GM12891 (cell line): ENCODE measurements at places on chromosomes 12 and 14.

DNA sequence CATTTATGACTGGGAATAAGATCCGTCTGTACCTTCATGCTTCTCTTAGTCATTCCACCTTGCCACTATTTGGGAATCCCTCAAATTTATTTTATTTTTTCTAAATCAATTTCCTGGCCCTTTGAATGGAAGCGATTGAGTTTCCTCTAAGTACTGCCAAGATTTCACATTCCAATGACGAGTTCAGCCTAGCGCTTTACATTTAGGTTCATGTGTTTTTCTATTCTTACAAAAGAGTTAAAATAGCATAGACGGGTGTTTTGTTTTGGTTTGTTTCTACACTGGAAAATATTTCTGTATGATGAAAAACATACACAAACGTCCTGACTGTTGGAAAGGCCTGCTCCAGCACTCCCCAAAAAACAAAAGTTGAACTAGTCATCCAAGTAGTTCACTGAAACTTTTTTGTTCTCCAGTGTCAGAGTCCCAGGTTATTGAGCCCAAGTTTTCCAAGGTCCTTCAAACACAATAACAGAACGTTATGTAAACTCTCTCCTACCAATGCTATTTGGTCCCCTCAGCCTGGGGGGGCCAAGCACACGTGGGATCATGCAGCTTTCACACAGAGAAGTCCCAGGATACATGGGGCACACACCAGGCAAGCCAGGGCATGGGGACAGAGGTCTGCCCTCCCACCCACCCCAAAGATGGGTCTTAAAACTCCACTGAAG, 74.8 kb upstream of the FOXN3 start:
- no peak for DNase-seq

GRCh38 chr12:7832059-7832696, 40.5 kb downstream of the SLC2A14 start:
- peak; percentile 24 for DNase-seq

DNA sequence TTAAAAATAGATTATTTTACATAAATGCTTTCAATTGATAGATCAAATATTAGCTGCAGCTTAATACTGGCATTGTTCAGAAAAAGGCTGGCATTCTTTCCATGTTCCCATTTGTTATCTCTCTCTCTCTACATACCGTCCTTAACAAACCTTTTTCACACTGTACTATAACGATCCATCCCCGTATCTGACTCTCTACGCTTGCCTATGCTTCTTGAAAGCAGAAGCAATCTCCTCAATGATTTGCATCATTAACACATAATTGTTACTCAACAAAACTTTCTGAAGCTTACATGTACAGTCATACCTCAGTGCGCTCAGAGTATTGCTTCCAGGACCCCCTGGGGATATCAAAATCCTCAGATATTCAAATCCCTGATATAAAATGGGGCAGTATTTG, 89.7 kb downstream of the TMTC1 start:
- DNase-seq, result no peak

DNA sequence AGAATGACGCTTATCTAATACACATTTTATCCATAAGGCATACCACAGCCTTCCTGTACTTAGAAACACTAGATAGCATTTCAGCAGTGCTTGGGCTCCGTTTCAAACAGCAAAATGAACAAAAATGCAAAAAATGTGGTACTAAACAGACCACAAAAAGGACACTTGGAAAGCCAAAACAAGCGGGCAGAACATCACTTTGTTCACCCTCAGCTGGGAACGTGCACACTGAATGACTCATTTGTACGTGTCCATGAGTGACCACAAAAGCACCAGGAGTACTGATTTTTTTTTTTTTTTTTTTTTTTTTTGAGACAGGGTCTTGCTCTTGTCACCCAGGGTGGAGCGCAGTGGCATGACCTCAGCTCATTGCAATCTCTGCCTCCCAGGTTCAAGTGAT, 8.9 kb upstream of the FOXN3 start:
- no peak for DNase-seq

GRCh38 chr12:95700316-95700785, 90.2 kb downstream of the NTN4 start:
- peak; percentile 23 for DNase-seq

DNA sequence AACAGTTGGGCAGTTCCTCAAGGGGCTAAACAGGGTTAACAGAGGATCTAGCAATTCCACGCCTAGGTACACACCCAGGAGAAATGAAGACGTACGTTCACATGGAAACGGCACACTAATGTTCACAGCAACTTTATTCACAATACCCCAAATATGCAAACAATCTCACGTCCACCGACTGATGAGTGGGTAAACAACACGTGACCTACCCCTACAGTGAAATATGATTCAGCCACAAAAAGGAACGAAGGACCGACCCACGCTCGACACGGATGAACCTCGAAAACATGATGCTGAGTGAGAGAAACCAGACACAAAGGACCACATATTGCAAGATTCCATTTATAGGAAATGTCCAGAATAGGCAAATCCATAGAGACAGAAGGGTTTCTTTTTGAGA, 112.7 kb downstream of the NCOR2 start:
- no peak for DNase-seq

DNA sequence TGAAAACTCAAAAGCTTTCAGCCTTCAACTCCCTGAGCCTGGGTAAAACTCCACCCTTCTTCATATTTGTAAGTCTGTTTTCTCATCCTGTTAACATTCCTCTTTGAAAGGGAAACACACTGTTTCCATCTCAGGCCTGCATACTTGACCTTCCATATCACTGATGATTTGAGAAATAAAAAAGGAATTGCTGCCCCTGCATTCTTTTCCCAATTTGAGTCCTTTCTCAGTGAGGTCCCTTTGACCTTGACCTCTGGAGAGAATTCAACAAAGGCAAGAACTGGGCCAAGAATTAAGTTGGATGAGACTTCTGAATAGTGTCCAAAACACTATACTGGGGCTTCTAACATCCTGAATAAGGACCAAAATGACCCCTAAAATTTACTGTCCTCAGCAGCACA, 108.0 kb downstream of the AEBP2 start:
- no peak for DNase-seq

DNA sequence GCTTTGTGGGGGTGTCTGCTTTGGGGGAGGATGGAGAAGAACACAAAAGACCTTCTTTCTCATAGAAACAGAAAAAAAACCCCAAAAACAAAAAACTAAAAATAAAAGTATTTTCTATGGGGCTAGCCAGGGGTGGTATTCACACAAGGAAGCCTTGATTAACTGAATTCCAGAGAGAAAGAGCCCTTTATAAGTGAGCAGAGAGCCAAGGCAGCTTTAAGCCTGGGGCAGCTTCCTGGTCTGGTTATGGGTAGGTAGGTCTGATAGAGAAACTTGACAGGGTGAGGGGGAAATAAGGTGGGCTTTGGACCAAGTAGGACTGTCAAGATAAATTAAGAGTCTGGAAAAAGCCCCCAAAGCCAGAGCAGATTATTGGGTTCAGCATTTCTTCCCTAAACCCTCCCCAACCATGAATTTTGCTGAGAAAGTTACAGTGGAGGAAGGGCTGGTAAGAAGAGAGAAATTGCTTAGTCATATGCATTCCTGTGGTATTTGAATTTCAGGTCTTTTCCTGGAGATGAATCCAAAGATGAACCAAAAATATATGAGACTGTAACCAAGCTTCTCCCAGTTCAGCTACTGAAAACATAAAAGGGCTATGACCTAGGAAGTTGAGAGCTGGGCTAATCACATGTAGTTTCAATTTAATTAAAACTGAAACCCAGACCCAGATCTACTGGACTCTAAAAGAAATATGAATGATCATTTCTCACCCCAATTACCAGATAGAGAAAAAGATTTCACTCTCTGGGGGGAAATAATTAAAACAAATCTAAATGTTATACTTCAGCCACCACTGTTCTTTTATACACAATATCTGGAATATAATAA, 144.8 kb downstream of the TBC1D30 start:
- DNase-seq, result no peak

DNA sequence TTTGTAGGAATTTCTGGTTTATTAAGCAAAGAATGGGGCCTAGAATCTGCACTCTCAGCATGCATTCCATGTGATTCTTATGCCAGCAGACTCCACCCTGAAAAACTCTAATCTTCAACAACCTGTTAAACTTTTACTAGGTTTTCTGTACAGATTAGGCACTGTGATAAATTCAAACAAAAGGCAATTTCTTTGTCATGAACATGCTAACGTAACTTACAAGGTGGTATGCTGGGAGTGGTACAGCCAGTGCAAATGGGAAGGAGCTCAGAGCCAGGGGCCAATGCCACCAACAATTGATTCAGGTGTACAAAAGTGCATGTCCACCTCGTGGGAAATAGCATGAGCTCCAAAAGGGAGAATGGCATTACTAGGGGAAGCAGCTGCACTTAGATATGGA, 83.0 kb downstream of the PPFIBP1 start:
- DNase-seq, result no peak

- DNase-seq, result peak; percentile 12
Measured at GRCh38 chr14:38867561-38868150, 235.4 kb downstream of the SEC23A start.

GRCh38 chr12:67355428-67356379, 86.5 kb downstream of the CAND1 start:
- no peak for DNase-seq

DNA sequence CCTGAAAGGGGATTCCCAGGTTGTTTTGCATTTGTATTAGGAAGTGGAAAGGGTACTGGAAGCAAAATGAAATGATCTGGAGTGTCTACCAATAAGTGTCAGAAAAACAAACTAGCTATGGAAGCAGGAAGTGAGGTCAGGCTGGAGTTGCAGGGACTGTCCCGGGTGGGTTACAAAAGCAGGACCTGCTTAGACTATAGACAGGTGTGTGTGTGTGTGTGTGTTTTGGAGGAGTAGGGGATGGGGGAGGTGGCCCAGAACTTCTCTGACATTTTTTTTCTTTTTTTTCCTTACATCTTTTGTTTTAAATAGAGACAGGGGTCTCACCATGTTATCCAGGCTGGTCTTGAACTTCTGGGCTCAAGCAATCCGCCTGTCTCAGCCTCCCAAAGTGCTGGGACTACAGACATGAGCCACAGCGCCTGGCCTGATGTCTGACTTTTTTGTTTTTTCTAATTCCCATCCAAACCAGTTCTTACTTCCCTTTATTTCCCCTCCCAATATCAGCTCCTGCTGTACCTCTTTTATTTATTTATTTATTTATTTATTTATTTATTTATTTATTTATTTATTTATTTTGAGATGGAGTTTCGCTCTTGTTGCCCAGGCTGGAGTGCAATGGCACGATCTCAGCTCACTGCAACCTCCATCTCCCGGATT, 512 bp upstream of the RND1 start:
- DNase-seq, result no peak

DNA sequence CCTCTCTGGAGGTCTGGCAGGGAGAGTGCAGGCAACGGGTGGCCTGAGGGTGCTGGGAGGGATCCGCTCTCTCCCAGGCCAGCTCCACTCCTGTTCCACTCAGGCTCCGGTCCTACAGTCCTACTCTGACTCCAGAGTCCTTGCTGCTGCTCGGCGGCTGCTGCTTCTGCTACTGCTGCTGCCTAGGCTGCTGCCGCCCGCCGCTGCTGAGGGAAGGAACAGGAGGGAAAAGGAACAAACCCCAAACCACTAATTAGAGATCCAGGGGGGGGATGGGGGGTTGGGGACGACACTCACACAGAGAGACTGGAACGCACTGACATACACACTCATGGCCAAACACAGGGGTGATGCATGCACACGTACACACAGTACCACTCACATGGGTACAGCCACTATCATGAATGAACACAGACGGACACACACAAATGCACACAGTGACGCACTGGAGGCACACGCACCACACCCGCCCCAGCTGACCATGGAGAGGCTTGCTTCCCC, at the start of gene SP7:
TSS of gene SP7 (minus strand) at position 174 of the 501 bp plus-strand sequence. CDS start 708 bp downstream, outside the sequence.
- DNase-seq, result no peak

- DNase-seq, result no peak
Measured at GRCh38 chr12:94277426-94278000, 129.1 kb downstream of the PLXNC1 start.

DNA sequence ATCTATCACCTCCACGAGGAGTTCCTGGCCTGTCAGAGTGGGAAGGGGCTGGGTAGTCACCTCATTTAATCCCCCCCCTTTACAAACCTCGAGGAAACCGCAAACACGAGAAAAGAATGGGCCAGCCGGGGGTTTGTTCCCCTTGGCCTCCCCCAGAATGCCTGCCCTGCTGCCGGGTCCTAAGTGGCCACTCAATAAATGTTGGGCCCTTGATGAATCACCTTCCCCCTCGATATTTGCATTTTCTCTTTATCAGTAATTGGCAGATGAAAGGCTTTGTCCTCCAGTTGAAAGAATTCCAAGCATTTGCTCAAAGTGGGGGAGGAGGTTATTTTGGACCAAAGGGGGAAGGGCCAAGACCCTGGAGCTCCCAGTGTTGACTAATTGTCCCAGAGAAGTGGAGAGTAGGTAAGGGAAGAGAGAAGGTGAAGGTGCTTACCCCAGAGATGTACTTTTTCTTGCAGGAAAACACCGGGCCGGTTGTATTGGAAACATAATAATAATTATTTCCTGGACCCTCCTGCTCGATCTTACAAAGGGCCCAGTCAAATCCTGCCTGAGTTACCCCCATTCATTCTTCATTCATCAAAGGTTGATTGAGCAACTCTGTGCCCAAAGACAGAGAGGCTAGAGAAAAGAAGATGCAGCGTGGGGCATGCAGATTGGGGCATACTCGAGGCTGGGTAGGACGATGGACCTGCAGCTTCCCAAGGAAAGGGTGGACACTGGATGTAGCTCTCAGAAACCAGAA, 1.9 kb upstream of the KDM2B start:
- DNase-seq, result no peak

DNA sequence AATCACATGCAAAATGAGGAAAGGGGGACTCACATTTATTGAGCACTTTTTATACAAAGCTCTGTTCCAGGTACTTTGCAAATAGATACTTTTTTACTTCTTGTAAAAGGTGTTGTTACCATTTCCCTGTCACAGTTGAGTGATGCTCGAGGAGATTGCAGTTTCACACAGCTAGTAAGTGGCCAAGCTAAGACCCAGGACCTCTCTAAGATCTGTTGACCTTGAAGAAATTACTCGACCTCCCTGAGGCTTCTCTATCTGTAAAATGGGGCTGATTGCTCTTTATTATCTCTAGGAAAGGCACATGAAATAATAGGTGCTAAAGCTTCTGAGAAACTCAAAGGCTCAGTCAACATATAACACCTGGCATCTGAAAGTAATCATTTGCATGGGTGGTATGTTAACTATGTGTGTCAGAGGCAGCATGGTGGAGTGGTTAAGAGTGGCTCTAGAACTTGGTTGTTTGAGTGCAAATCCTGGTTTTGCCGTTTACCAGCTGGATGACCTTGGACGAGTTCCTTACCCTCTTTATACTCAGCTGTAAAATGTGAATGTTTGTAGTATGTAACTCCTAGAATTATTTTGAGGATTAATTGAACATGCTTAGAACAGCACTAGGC, 41.5 kb downstream of the IFT81 start:
- DNase-seq, result peak; percentile 18
